ENCODE measurements at places on chromosomes 16 and 17.

- DNase-seq, result no peak
- no peaks in the 10 kb centered on the region for H3K27me3 ChIP-seq
Measured at GRCh38 chr17:42118545-42118944, 2.6 kb downstream of the KAT2A start.

- no peaks in the 10 kb centered on the region for H3K27me3 ChIP-seq
- DNase-seq, result no peak
- H3K36me3 ChIP-seq, result no peaks in the 10 kb centered on the region
- H3K27ac ChIP-seq, result no peak overlapping the region
- peaks cover 18% of the 10 kb centered on the region for H3K4me1 ChIP-seq
- H3K4me3 ChIP-seq, result no peak overlapping the region
Measured at GRCh38 chr17:68394608-68395331, 62.5 kb downstream of the WIPI1 start.

- H3K36me3 ChIP-seq, result no peaks in the 10 kb centered on the region
- H3K4me3 ChIP-seq, result peak within 1 kb of the TSS; percentile 27
- peak; percentile 38 for DNase-seq
- no peaks in the 10 kb centered on the region for H3K27me3 ChIP-seq
Measured at GRCh38 chr16:49855822-49856671, at the start of gene ZNF423. Gene ZNF423, minus strand, starts transcription at chr16:49856112. Its CDS starts 338 bp downstream, at chr16:49855774.

DNA sequence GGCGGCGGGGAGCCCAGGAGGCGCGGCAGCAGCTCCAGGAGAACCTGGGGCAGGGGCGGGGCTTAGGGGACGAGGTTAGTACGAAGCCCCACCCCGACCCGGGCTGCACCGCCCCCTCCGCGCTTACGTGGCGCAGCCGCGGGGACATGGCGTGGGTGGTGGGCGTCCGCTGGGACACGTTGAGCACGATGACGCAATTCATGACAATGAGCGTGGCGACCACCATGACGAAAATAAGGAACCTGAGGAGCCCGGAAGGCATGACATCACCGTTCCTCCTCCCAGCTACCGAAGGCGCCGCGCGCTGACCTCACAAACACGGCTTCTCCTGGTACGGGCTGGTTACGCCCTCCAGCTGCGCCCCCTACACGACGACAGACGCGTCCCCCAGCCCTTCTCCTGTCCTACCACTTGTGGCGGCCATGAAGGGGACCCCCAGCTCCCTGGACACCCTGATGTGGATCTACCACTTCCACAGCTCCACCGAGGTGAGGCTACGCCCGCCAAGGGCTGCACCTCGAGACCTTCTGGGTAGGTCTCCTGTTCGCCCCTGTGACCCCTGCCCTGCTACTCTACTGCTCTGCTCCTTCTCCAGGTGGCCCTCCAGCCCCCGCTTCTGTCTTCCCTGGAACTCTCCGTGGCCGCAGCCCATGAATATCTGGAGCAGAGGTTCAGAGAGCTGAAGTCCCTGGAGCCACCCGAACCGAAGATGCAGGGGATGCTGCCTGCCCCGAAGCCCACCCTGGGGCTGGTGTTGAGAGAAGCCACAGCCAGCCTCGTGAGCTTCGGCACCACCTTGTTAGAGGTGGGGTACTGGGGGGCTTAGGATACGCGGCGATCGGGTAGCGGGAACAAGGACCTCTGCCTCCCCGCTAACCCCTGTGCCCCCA, at the start of gene C17orf107:
TSS of gene C17orf107 (plus strand) at position 196 of the 890 bp plus-strand sequence. CDS start at position 423, 227 bp downstream.
- DNase-seq, result peak; percentile 71
- H3K36me3 ChIP-seq, result no peaks in the 10 kb centered on the region
- peak within 1 kb of the TSS; percentile 68 for H3K4me3 ChIP-seq
- no peak within 1 kb of the TSS for H3K27ac ChIP-seq
- H3K27me3 ChIP-seq, result no peaks in the 10 kb centered on the region
- no peaks in the 10 kb centered on the region for H3K4me1 ChIP-seq

DNA sequence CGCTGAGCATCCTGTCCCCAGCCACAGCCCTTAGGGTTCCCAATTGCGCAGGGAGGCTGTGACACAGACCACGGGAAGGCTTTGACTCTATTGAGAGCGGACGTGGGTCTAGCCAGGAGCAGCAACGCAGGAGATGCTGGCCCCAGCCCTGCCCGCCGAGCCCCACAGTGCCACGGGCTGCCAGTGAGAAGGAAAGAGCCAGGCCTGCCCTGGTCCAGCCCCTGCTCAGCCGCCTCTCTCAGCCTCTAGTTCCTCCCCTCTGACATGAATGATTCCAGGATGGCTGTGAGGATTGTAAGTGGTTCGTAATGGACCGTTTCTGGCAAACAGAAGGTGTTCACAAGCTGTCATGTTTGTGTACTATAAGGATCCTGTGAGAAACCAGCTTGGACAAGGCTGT, 2.5 kb downstream of the BHLHA9 start:
- no peak overlapping the region for H3K27ac ChIP-seq
- no peaks in the 10 kb centered on the region for H3K36me3 ChIP-seq
- H3K4me1 ChIP-seq, result peaks cover 7% of the 10 kb centered on the region
- H3K4me3 ChIP-seq, result no peak overlapping the region
- peaks cover 24% of the 10 kb centered on the region for H3K27me3 ChIP-seq

DNA sequence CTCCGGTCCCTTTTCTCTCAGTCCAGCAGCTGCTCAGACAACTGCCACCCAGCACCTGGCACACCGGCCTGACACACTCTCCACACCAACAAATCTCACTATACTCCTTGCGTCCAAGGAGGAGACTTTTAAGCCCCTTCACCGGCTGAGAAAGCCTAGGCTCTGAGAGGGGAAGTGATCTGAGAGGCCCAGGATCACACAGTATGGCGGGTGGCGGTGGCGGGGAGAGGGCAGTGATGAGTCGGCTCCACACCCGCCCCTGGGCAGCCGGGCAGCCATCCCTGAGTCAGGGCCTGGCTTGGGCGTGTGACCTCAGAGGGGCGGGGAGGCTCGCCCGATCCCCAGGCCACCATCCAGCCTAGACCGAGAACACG, 569 bp downstream of the FLII start:
- H3K27me3 ChIP-seq, result no peaks in the 10 kb centered on the region
- peak; percentile 90 for DNase-seq
- peak overlapping the region; percentile 92 for H3K27ac ChIP-seq
- no peaks in the 10 kb centered on the region for H3K36me3 ChIP-seq

GRCh38 chr16:9309844-9310243, 218.4 kb downstream of the HAPSTR1 start:
- H3K4me1 ChIP-seq, result no peaks in the 10 kb centered on the region
- no peak overlapping the region for H3K4me3 ChIP-seq
- no peak for DNase-seq
- no peak overlapping the region for H3K27ac ChIP-seq
- H3K27me3 ChIP-seq, result no peaks in the 10 kb centered on the region
- H3K36me3 ChIP-seq, result no peaks in the 10 kb centered on the region

DNA sequence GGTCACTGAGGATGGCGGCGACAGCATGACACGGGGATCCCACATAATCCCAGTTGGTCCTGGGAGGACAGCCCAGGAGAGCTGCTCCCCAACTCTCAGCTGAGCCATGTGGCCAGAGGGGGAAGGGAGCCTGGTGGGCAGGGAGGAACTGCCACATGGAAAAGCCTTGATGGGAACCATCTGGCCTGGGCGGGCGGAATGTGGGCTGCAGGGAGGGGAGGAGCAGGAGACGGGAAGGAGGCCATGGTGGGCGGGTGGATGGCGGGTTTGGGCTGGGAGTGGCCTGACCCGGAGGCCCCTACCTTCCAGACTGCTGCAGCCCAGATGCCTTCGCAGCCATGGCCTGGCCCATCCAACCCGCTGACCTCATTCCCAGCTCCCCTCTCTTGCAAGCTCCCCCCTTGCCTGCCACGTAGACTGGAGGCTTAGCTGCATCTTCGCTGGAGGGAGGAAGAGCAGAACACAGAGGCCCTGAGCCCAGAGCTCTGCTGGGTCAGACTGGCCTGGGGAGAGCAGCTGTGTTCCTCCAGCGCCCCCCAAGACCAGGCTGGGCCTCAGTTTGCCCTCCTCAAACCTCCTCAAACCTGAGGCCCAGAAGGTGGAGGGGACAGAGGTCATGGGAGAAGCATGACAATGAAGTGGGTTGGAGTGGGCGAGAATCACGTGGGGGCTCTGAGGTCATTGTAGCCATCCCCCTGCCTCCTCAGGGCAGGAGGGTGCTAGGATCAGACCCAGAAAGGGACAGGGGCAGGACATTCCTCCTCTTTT, 8.2 kb upstream of the COL1A1 start:
- no peak overlapping the region for H3K4me3 ChIP-seq
- H3K27me3 ChIP-seq, result peaks cover 7% of the 10 kb centered on the region
- H3K4me1 ChIP-seq, result no peaks in the 10 kb centered on the region

All from adrenal gland (tissue), 19 donors.